Foreskin keratinocyte (primary cell): ENCODE measurements at places on chromosomes 2 and 18. TPM values are rescaled to one million over a fixed set of nuclear protein-coding genes. Genes with fewer than 3 reads are reported as not detected.
A peak's percentile ranks its signal among the peaks of the same experiment; 100 is the strongest.

The COL5A2 gene
- 16.8 and 22.7 TPM in 2 replicates for total RNA-seq

The MYO7B gene
- 0.07 TPM in 1 of 2 replicates, not detected in the other for total RNA-seq

The FAP gene
- total RNA-seq = 1.2 and 3.0 TPM in 2 replicates

The TFCP2L1 gene
- total RNA-seq = 13.5 and 13.8 TPM in 2 replicates

The LONRF2 gene
- total RNA-seq = not detected in 2 replicates

GRCh38 chr2:45070113-45070652 lies 60.9 kb upstream of the SIX2 start:
- no peak for DNase-seq

DNA sequence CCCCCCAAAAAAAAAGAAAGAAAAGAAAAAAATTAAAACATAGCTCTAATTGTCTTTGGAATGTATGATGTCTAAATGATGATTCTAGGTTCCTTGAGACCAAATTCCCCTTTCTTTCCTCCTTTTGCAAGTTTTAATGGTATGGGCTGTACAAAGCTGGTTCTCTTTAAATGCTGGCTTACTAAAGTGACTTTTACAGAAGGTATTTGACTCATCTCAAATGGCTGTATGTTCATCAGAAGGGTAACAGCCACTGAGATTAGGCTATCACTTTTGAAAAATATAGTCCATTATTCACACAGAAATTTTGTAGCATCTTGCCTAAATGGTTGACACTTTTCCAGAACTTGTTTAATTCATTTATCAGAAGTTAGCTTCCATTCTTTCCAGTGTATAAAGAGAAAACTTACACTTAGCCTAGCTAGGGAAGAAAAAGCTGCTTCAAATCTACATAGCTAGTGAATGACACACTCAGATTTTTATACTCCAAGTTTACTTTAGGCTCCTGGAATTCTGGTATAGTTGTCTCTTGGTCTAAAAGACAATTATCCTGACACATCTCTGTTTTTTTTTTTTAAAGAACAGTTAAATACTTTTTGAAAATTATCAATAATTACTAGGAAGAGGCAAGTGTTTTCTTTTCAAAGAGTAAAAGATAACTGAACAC lies 622.6 kb downstream of the LRP1B start:
- DNase-seq = no peak

DNA sequence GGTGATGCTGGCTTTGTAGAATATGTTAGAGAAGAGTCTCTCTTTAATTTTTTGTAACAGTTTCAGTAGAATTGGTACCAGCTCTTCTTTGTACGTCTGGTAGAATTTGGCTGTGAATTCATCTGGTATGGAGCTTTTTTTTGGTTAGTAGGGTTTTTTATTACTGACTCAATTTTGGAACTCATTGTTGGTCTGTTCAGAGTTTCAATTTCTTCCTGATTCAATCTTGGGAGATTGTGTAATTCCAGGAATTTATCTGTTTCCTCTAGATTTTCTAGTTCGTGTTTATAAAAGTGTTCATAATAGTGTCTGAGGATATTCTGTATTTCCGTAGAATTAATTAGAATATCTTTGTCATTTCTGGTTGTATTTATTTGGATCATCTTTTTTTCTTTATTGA lies 943.5 kb downstream of the TRIB2 start:
- no peak for DNase-seq

GRCh38 chr18:48040457-48041110 lies 110.1 kb upstream of the SMAD2 start:
- DNase-seq = no peak

DNA sequence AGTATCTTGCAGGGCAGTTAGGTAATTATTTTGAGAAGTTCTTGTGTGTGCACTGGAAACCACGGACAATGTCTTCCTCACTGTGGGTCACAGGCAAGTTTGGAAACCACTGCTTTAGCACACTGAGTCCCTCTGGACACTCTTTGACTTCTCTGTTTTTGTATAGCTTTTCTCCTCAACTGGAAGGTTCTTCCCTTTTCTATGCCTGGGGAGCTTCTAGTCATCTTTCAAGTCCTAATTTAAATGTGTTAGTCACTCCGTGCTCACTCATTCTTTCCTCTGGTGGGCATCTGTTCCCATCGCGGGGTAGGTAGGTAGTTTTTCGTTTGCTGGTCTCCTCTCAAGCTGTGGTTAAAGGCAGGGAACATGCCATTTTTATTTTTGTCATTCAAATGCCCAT lies 32.1 kb downstream of the E2F6 start:
- no peak for DNase-seq

DNA sequence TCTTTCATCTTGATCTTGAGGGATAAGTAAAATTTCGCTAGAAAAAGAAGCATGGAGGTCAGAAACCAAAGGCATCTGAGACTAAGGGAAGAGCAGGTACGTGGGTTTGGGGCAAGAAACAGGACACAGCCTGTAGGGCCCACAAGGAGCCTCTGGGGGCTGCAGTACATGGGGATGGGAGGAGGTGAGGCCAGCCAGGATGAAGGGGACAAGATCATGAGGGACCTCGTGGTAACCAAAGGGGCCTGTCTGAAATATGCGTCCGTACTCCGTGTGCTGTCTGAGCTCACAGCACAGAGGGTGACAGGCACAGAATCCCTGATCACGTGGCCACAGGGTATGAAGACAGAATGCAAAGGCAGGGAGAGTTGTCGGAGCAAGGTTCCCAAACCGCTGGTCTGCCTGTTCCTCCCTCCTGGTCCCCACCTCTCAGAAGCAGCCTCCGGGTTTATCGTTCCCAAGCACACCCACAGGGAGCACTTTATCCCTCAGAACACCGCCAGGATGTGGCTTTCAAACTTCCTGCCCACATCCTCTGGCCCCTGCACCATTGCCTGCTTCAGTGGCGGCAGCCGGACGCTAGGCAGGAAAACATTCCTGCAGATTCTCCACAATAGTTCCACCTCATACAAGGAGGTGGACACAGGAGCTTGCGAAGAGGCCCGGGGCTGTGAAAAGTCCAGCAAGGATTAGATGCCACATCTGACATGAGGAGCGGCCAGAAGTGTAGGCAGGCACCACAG lies 12.0 kb downstream of the TMEM163 start:
- DNase-seq = no peak

- DNase-seq = no peak
These were observed 165.6 kb upstream of the SERTAD2 start for GRCh38 chr2:64819361-64819760.

DNA sequence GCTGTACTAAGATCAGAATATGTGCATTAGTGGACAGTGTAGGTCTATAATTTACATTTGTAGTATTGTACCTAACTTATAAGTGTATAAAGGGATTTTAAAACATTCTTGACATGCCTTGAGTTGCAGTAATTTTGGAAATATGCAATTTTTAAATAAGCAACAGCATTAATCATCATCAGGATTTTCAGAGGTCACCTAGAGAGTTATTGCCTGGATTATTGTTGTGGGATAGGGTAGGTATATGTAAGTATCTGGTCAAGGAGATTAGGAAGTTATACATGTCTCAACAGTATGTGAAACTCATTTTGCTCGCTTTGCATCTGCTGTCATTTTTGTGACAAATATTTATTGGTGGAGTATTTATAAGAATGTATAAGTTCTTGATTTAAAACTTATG lies 184.2 kb downstream of the WDR7 start:
- peak; percentile 22 for DNase-seq

- no peak for DNase-seq
These were observed 27.3 kb upstream of the EPC2 start for GRCh38 chr2:148617219-148617618.

DNA sequence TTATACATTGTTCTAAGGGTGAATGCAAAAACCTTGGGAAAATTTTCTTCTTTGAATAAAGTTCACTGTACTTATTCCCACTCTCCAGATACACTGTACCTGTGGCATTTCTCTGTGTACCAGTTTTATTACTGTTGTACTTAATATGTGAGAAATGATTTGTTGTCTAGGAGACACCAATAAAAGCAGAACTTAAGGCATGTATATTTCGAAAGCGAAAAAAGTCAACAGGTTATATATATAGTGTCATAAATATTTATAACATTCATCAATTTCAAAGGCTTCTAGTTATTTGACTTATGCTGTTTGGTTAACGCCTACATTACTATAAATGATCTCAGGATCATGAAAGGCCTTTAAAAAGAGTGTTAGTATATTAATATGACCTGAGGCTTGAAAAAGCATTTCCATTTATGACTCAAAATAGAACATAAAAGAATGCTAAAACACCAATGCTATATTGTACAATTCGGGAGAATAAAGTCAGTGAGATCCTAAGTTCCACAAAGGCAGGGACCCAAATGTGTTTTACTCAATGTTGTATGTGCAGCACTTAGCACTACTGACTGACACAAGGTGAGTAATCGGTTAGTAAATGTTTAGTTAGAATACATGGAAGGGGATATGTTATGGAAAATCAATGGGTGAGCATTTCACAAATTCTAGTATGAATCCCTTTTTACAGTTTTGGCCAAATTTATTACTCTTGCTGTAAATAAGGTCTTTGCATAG lies 32.2 kb upstream of the HNRNPA3 start:
- no peak for DNase-seq

- DNase-seq = no peak
These were observed 78.2 kb upstream of the UGP2 start for GRCh38 chr2:63763391-63763941.
